ENCODE measurements at places on chromosomes 4 and X.

- peak; percentile 68 for DNase-seq
Measured at GRCh38 chr4:88007304-88008121, at the start of gene PKD2. Gene PKD2 (plus strand): TSS chr4:88007635. CDS start chr4:88007734, 99 bp downstream.

- DNase-seq, result no peak
Measured at GRCh38 chr4:76654791-76655190, 219.8 kb downstream of the SHROOM3 start.

- DNase-seq, result no peak
Measured at GRCh38 chr4:140115140-140115539, 38.8 kb downstream of the MAML3 start.

- no peak for DNase-seq
Measured at GRCh38 chrX:71292669-71293365, 8.7 kb upstream of the ITGB1BP2 start.

DNA sequence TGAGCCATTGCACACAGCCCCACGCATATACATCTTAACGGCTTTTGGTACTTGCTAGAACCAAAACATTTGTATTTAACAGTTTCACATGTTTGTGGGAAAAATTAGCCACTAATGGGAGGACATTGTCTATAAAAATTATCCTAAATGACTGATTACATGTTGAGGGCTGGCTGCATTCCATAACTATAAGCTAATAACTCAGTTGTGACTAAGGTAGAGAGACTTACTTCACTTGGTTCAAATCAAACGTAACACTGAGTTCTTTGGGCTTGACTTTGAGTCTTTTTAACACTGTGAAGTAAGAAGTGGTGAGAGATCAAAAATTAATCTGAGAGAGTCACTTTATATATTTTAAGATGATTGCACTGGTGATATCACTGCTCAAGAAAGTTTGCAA is 47.9 kb upstream of the PGRMC2 start:
- DNase-seq, result no peak

DNA sequence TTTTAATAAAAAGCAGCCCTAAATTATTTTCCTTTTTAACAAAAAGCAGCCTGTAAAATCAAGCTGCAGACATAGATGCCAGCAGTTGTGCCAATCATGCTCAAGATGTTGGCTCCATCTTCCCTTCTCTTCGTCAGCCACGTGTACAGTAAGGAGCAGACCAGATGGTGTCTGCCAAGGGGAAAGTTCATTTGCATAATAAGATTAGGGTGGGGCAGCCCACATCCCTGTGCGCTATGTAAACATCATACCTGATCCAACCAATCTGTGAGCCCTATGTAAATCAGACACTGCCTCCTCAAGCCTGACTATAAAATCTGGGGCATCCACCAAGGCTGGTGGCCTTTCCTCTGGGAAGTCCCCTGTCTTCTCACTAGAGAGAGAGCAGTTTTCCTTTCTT is 23.1 kb upstream of the C1GALT1C1 start:
- DNase-seq, result no peak
